Stimulated activated CD8-positive, alpha-beta memory T cell treated with anti-CD3 and anti-CD28 coated beads, Interleukin-2, amount 100 ng/mL, for 1 hour (primary cell): ENCODE measurements at places on chromosomes 13 and 19.

DNA sequence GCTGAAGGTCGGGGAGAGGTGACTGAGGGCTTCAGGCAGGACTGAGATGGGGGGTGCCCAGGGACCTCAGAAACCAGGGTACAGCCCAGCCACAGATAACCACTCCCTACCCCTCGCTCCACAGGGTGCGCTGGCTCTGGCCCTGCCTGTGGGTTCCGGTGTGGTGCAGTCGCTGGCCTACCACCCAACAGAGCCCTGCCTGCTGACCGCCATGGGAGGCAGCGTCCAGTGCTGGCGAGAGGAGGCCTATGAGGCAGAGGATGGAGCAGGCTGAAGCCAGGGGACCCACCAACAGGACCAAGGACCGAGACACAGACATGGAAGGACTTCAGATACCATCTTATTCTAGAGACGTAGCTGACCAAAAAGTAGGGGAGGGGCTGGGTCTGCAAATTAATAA lies 6.3 kb downstream of the DHPS start:
- DNase-seq: no peak

GRCh38 chr19:17865364-17866311 lies 5.9 kb downstream of the RPL18A start:
- no peak for DNase-seq

DNA sequence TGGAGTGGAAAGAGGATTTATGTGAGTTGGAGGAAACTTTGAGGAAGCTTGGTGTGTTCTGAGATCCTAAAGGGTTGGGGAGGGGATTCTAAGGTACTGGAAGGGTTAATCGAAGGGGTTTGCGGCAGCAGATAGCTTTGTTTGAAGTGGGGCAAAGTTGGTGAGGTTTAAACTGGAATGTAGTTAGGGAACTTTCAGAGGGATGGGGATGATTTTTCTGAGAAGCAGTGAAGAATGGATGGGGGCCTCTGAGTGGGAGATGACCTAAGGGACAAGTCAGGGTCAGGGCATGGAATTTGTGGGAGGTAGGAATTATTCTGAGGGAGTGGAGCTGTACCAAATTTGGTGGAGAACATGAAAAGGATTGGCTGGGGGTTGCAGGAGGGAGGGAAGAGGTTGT lies 3.9 kb downstream of the SAE1 start:
- no peak for DNase-seq

GRCh38 chr13:46160471-46161066 lies 21.4 kb downstream of the LCP1 start:
- no peak for DNase-seq

GRCh38 chr13:52006523-52007245 lies 4.6 kb downstream of the ATP7B start:
- no peak for DNase-seq

- no peak for DNase-seq
Measured at GRCh38 chr13:51845574-51846318, 769 bp upstream of the TMEM272 start.

GRCh38 chr13:101393140-101393539 lies 23.2 kb downstream of the NALCN start:
- DNase-seq: no peak

- no peak for DNase-seq
Measured at GRCh38 chr13:97390941-97391600, 42.9 kb upstream of the RAP2A start.

DNA sequence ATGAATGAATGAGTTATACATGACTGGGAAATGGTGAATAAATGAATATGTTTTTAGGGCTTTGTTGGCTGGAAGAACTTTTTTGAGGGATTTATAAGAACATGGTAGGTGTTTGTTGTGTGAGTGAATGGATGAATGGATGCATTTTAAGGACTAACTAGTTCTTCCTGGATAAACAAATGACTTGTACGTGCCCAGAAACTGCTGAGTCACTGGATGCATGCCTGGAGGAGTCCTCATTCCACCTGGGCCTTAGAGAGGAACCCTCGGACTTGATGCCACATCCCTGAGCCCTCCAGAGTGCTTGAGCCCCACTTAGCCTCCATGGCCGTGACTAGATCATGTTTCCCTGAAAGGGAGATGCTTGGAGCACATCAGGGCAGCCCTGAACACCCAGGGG lies 153.4 kb downstream of the DPF1 start:
- no peak for DNase-seq

DNA sequence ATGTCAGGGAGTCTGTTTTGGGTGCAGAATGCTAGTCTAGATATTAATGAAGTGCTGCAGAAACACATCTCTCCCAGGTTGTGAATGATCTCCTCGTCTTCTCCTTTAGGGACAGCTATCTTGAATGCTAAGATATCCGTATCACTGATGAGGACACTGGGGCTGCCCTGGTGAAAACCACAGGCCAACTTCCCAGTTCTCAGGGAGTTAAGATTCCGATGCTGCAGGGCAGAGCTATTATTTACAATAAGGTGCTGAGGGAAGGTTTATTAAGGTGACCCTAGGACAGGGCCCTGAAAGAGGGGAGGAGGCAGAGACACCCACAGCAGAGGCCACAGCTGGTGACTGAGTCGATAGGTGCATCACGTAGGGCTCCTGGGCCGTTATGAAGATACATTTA lies 66.1 kb downstream of the TNFRSF19 start:
- no peak for DNase-seq

- no peak for DNase-seq
Measured at GRCh38 chr13:41295973-41296372, 15.1 kb upstream of the NAA16 start.

GRCh38 chr13:87497426-87497825 lies 173.7 kb upstream of the SLITRK5 start:
- DNase-seq: no peak

DNA sequence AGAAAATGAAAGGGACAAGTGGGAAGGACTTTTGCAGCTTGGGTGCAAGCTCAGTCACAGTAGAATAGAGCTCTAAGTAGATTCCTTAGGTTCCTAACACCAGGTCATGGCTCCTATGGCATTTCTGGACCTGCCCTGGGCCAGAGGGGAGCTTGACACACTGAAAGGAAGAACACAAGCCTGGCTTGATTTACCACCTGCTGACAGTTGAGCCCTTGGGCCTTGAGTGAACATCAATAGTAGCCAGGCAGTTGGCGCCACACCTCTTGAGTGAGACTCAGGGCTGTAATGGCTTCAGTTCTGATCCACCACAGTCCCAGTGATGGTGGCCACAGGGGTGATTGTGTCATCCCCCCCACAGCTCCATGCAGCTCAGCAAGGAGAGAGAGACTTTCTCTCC lies 221.9 kb upstream of the PCDH17 start:
- no peak for DNase-seq

DNA sequence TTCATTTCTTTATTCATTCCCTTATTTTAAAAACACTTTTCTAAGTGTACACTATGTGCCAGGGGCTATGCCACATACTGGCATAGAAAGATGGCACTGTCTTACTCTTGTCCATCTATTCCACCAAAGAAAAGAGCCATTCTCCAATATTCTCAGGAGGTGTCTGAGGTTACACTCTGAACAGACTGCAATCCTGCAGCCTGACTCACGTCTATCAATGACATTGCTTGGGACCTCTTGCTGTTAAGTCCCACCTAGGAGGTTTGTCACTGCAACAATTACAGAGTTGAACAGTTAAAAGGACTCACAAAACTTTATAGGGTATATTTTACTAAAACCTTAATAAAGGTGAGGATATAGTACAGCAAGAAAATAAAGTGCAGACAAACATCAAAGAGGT lies 512.9 kb upstream of the HTR2A start:
- no peak for DNase-seq

GRCh38 chr19:51470966-51471365 lies 7.4 kb upstream of the CEACAM18 start:
- DNase-seq: no peak

GRCh38 chr19:53553865-53554791 lies 16.2 kb downstream of the ZNF331 start:
- DNase-seq: peak; percentile 79

DNA sequence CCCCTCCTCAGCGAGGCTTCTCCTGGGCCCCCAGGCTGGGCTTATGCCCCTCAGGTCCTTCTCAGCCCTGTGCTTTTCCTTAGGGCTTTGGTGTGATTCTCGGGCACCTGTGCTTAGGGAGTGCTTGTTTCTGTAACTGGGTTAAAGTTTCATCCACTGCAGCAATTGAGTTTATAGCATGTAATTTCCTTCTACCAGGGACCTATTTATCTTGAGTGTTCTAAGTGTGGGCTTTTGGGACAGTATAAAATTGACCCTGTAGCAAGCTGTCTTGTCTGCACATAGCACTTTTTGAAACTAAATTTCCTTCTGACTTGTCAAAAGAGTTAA lies 47.6 kb downstream of the GATAD2A start:
- DNase-seq: no peak

DNA sequence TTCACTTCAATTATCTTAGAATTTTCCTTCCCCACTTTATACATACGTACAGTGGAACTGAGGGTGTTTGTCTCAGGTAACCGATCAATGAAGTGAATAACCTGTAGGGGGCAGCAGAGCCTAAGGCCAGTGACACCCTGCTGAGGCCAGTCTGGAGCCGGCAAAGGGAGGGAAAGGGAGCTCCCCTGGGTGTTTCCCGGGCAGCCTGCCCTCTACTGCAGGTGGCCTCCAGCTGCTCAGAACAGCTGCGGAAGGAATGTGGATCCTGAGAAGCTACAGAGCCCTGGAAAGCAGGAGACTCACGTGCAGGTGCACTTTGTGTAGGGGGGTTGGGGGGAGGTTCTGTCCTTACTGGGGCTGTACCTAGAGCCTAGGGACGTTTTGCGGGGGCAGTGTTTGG lies 832 bp upstream of the ZNF491 start:
- DNase-seq: peak; percentile 54

- no peak for DNase-seq
Measured at GRCh38 chr13:20767309-20767943, 6.3 kb downstream of the EEF1AKMT1 start.

DNA sequence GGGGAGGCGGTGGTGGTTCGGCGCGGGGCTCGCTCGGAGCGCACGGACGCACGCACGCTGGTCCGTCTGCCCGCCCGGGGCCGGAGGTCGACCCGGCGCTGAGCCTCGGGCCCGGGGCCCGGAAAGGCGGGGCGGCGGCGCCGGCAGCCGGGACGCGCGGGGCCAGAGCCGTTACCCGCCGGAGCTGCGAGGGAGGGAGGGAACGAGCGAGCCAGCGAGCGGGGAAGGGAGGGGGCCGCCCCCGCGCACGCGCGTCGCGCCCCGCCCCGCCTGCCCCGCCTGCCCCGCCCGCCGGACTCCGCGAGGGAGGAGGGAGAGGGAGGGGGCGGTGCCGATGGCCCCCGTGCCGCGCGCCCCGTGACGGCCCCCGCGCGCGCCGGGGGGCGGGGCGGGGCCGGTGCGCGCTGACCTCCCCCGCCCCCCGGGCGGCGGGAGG lies 15.0 kb downstream of the CIC start:
- DNase-seq: no peak

DNA sequence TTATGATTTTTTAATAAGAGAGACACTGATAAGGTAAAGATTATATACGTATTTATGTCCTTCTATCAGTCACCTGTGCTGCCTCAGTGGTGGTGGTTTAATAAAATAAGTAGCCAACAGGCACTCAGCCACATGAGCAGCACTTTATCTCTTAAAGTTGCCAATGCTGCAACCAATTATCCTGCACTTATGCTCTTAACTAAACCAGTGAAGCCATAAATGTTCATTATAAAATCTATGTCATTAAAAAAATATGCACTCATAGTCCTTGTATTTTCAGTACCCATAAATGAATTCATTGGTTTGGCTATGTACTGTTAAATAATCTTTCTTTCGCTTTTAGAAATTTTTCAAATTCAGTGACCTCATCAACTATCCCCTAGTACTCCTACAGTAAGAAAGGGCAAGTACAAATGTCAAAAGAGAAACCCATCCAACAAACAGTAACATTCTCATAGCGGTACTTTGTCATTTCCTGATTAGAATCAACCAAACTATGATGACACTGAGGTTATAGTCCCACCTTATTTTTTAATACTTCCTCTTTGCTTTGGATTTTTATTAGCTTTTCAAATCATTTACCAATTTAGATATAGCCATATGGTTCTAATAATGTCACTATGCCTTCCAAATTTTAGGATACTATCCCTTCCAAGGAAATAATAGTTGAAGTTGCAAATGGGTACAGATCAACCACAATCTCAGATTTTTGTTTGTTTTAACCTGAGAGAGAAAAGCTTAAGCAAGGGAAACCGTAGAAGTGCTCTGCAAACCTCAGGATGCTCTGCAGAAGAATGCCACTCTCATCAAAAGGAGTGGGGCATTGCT lies 190.9 kb downstream of the KLF12 start:
- no peak for DNase-seq

DNA sequence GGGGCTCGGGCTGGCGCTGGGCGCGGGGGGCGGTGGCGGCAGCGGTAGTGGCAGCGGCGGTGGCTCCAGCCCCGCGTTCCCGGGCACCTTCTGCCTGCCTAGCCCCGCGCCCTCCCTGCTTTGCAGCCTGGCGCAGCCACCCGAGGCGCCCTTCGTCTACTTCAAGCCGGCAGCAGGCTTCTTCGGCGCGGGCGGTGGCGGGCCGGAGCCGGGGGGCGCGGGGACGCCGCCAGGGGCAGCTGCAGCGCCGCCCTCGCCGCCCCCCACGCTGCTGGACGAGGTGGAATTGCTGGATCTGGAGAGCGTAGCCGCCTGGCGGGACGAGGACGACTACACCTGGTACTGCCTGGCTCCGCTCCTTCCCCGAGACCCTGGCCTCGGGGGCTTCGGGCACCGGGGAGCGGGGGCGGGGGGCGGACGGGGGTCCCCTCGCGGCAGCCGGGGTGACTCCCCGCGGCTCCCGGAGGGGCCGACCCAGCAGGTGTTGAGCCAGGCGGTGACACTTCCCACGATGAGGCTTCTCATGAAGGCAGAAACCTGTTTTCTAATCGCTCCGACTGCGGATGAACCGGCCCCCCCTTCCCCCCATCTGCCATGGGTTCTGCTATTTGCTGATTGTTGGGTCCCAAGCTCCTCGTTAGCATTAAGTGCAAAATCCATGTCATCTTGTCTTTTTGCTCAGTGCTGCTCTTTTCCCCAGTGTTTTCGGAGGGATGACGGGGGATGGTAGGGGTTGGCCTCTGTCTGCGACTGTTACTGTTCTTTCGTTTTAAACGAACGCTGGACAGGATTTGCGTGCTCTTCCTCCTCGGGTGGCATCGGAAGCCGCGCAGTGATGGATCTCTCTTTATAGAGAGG lies 943 bp downstream of the SLAIN1 start:
- no peak for DNase-seq

- DNase-seq: no peak
Measured at GRCh38 chr13:43113603-43114002, 90.2 kb downstream of the DNAJC15 start.

DNA sequence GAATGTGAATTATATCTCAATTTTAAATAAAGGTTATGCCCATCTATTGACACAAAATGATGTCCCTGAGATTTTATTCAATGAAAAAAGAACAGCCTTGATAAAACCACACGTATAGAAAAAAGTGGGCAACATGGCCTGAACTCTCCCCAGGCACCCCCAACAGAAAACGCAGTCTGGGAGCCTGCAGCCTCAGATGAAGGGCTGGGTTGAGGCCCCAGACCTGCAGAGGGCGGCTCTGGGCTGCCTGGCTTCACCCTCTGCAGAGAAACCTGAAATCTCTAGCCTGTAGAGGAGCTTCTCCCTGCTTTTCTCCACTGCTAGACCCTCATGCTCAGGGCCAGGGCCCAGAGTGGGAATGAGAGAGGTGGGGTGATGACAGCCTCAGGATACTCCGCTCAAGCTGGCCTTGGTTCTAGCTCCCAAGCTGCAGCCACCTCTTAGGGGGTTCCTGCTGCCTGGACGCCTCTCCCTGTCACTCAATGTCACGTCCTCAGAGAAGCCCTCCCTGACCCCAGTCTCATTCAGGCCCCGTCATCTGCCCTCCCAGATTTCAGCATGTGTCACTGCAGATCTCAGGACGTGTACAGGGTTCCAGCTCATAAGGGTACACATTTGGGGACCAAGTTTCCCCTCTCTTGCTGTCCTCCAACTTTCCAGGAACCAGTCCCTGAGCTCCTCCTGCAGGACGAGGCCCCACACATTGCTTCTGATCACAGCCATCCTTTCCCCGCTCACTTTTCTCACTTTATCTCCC lies 1.8 kb downstream of the MBD3 start:
- no peak for DNase-seq
